SJSA1 (cell line): ENCODE measurements at places on chromosomes 2 and 18. TPM values are rescaled to one million over a fixed set of nuclear protein-coding genes. Genes with fewer than 3 reads are reported as not detected.

GRCh38 chr18:37640504-37640903 is 74.9 kb upstream of the CELF4 start:
- DNase-seq: no peak

DNA sequence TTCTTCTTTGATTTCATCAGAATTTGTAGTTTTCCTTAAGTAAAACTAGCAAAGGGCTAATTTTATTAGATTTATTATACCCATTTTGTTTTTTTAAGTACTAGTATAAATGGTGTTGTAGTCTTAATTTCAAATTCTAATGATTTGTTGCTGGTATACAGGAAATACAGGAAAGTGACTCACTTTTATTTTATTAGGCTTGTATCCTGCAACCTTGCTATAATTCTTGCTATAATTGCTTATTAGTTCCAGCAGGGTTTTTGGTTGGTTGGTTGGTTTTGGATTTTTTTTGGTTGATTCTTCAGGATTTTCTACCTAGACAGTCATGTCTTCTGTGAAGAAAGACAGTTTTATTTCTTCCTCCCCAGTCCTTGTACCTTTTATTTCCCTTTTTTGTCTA is 110.6 kb upstream of the IL1R2 start:
- no peak for DNase-seq

- DNase-seq: no peak
These were observed 10.4 kb downstream of the TBR1 start for GRCh38 chr2:161426455-161426921.

DNA sequence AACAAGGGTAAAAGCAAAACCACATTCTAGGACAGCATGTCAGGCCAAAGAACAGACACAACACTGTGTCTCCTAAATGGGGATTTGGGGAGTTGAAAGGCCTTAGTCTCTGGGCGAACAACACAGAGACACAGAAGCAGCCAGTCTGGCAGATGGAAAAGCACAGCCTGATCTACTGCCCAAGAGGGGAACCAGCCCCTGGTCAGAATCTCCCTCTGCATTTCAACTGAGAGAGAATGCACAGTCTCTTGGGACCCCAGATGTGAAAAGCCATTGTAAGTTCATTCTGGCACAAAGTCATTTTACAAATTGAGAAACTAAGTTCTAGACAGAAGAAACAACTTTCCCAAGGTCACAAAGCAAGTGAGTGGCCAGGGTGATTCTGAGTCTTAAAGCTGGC is 331.7 kb downstream of the TNS1 start:
- no peak for DNase-seq

- peak; percentile 78 for DNase-seq
These were observed 1.6 kb upstream of the KLF7 start for GRCh38 chr2:207167099-207167923.

DNA sequence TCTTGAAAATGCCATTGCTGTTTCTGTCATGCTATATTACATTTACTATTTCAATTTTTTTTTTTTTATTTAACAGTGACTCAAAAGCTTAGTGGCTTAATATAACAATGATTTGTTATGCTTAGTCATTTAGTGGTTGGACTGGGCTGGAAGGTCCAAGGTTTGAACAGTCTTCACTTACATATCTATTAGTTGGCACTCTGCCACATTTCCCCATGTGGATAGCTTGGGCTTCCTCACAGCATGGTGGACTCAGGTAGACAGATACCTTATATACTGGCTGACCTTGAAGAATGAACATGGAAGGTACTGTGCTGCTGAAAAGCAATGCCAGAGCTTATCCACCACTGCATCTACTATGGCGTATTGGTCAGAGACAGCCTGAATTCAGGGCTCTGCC is 909.5 kb upstream of the SOX11 start:
- no peak for DNase-seq

- no peak for DNase-seq
These were observed at the start of gene CYS1 for GRCh38 chr2:10079870-10080535. TSS of gene CYS1 (minus strand) at chr2:10080411. CDS start at chr2:10080223, 188 bp downstream.

DNA sequence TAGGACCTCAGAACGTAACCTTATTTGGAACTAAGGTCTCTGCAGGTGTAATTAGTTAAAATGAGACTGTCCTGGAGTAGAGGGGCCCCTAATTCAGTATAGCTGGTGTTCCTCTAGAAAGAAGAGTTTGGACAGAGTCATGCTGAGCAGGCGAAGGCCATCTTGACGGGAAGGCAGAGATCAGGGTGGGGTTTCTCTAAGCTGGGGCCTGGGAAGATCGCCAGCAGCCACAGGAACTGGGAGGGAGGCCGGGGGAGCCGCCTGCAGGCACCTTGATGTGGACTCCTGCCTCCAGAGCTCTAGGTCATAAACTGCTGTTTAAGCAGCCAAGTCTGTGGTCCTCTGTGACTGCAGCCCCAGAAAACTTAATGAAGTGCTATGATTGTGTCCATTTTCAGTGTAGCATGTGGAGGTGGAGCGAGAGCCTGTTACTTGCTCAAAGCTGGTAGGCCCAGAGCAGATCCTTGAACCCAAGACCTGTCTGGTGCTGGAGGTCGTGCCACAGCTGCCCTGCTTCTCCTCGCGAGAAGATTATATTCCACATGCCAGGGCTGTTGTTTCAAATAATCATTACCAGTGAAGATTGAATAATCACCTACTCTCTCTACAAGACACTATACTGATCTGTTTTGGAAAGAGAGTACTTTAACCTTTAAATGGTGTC is 105.7 kb downstream of the TPO start:
- no peak for DNase-seq

DNA sequence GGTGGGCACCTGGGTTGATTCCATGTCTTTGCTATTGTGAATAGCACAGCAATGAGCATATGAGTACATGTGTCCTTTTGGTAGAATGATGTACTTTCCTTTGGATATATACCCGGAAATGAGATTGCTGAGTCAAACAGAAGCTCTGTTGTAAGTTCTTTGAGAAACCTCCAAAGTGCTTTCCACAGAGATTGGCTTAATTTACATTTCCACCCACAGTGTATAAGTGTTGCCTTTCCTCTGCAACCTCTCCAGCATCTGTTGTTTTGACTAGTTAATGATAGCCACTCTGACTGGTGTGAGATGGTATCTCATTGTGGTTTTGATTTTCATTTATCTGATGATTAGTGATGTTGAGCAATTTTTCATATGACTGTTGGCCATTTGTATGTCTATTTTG is 194.8 kb downstream of the ZNF804A start:
- no peak for DNase-seq

DNA sequence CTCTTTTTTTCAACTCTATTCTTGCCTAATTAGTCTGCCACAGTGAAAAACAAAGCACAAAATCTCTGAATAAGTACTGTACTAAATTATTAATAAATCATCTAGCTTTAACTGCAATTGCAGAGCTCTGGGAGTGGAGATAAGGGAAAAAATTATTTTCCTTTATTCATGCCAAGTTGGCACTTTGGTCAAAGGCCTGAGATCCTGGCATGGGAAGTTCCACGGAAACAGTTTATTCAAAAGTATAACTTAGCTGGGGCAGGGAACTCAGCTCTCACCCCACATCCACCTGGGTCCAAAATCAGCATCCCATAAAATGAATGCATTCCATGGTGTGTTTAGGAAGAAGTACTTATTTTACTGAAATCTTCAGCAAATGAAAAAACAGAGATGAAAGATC is 185.2 kb upstream of the APCDD1 start:
- no peak for DNase-seq

GRCh38 chr2:30074023-30074422 is 72.8 kb upstream of the YPEL5 start:
- DNase-seq: no peak

- peak; percentile 49 for DNase-seq
These were observed 1.0 kb upstream of the B4GALT6 start for GRCh38 chr18:31685097-31686082.

DNA sequence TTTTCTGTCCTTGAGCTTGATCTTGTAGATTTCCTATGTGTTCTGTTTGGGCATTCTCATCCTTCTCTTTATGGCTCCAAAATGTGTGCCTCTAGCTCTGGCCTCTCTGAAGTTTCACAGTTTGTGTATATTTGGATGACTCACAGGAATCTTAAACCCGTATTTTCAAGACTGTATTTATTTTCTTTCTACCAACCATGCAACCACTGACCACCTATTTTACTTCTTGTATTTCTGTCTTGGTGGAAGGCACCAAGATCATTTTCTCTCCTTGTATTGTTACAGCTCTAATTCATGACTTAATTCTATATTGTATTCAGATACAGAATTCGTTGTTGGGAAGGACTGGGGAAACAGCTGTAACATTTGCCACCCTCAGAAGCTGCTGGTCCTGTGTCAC is 39.5 kb downstream of the ACSL3 start:
- peak; percentile 48 for DNase-seq

DNA sequence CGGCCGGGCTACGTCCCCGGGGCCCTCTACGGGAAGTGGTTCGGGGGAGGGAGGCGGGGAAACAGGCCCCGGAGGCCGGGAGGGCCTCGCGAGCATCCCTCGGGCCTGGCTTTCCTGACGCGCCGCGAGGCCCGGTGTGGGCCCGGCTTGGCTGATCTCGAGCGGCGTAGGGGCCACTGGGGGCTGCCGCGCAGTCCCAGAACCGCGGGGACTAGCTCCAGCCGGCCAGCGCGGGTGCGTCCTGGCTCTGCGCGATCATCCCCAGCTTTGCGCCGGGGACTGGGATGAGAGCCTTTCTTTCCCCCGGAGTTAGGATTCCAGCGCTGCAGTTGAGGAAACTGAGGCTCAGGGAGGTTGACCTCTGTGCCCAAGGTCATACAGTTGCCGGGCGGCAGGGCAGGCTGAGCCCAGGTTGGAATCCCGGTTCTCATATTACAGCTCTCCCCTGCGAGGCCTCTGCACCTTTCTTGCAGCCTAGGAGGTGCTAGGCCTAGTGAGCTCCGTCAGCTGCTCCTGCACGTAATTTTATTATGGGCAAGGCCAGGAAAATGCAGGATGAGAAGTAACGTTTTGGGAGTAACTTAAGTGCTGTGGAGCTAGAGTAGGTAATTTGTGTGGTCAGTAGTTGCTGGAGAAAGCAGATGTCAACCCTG is 501 bp downstream of the LPIN1 start:
- DNase-seq: peak; percentile 45

- DNase-seq: no peak
These were observed 81.4 kb downstream of the CABYR start for GRCh38 chr18:24220318-24220688.

The ANKRD30BL gene
- not detected in 2 replicates for total RNA-seq

The TBC1D8 gene
- 18.2 and 18.6 TPM in 2 replicates for total RNA-seq

The PSMA8 gene
- total RNA-seq: not detected in 2 replicates

The CNDP2 gene
- total RNA-seq: 40.5 and 48.4 TPM in 2 replicates

The ST6GAL2 gene
- not detected in 2 replicates for total RNA-seq

The UBE2E3 gene
- 208 and 209 TPM in 2 replicates for total RNA-seq

The ALPP gene
- 0.45 TPM in 1 of 2 replicates, not detected in the other for total RNA-seq

The MEP1B gene
- total RNA-seq: not detected in 2 replicates
